AG09319 (cell line): ENCODE measurements at places on chromosomes 1 and 21.

- no peak for DNase-seq
These were observed 27.7 kb downstream of the PTPRF start for GRCh38 chr1:43558346-43558841.

DNA sequence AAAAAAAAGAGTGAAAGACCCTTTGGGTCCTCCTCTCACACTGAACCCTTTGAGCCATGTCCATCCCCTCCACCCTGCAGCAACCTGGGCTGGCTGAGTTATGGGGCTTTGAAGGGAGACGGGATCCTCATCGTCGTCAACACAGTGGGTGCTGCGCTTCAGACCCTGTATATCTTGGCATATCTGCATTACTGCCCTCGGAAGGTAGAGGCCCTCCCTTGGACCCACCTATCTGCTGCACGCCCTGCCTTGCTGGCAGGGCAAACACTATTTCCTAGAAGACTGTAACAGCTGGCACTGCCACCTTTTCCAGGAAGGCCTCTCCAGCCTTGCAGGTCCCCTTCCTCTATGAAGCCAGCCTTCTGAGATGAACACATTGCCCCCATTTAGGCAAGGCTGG, 1.1 kb downstream of the SLC50A1 start:
- DNase-seq: no peak

DNA sequence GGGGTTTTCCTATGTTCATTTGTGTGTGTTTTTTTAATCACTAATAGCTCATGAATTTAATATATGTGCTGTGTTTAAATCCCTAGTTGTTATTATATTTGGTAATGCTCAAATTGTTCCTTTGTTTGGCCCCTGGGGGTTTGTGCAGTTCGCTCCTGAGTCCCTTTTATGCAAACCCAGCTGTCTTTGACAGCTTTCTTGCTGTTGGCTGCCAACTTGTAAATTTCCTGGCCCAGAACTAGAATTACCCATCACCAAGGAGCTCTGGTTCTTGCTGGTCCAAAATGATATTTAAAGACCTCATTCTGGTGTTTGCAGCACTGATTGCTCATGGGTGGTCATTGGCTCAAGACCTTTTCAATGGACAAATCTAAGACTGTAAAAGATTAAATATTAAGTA, 39.6 kb upstream of the PGBD5 start:
- DNase-seq: no peak

DNA sequence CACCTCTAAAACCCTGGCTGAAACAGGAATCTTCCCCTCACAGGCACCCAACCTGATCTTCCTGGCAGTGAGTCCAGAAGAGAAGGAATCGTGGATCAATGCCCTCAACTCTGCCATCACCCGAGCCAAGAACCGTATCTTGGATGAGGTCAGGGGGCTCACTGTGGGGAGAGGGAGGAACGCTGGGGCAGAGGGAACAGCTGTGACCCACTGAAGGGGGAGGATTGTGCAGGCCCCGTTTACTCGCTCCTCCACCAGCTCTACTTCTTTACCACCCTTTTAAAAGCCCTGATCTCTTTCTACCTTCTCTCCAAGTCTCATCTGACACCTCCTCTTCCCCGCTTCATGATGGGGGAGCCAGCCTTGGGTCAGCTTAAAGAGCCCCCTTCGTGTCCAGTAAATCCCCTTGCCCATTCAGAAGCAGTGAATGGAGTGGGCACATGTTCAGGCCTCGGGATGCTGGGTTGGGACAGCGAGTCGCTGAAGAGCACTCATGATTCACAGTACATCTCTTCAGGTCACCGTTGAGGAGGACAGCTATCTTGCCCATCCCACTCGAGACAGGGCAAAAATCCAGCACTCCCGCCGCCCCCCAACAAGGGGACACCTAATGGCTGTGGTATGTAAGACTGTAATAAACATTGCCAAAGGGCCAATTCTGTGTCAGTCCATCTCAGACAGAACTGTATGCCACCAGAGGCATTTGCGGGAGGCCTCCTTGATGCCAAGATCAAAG, 7.3 kb downstream of the PLEKHO1 start:
- DNase-seq: no peak

GRCh38 chr1:2912424-2913061, 108.7 kb upstream of the ACTRT2 start:
- no peak for DNase-seq
